ENCODE measurements at places on chromosomes 2 and 18.

GRCh38 chr2:1586251-1586922 lies 157.9 kb downstream of the PXDN start:
- DNase-seq = no peak

- no peak for DNase-seq
Measured at GRCh38 chr18:58350526-58350925, 278.4 kb downstream of the ALPK2 start.

GRCh38 chr2:73638429-73638828 lies 3.8 kb downstream of the NAT8 start:
- DNase-seq = no peak

DNA sequence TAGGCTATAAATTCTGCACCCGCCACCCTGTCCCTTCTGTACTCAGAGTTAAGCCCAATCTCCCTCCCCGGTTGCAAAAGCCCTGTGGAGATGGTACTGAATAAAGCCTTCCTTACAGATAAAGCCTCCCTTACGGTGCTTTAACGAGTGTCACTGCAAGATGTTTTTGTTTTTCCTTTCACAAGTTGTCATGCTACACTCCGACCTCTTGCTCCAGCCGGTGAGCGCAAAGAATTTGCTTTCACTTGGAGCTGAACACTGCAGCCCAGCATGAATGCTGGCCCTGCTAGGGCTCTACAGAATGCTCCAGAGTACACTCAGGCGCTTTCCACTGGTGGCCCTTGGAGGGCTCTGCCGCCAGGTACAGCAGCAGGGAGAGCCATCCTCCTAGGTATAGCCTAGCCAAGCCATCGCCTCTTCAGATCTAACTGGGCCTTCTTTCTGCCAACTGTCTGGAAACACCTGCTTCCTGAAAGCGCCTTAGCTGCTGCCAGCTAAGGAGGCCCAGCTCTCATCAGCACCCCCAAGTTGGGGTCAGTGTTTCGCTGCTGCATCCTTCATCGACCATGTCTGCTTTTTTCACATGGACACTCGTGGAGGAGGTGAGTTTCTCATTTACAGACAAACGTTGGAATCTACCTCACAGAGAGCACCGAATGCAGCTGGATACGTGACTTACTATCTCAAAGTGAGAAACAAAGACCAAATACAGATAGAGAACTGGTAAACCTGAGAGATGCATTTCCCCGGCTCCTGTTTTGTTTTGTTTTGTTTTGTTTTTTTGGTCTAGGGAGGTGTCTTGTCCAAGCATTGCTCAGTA lies 13.4 kb upstream of the CREG2 start:
- no peak for DNase-seq

GRCh38 chr2:234939576-234939975 lies 12.2 kb upstream of the SH3BP4 start:
- no peak for DNase-seq

DNA sequence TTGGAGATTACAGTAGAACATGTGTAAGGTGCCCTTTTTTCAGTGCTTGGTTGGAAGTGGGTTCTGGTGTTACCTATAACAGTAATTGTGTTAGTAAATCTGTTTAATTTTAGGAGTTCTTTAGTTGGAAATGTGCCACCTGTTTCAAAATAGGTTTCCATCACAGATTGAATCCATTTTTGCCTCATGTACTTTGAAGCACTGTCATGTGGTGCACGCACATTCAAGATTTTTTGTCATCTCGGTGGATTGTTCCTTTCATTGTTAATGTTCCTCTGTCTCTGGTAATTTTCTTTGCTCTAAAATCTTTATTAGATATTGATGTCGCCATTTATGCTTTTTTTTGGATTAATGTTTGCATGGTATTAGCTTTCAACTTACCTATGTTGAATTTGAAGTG lies 1.3 kb downstream of the ATP9B start:
- DNase-seq = no peak

DNA sequence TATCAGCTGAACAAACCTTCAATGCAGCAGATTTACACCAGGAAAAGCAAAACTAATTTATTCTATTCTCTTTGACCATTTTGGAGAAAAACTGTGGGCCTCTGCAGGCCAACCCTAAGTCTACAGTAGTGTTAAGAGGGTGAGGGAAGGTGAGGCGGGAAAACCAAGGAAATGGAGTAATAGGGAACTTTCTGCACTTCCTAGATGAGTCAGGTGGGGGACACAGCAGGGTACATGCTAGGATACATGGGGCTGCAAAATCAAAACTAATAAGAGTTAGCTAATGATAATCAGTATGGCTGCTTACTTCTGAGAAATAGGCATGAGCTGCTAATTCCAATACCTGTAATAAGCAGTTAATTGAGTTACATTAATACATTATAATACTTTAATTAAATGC lies 66.0 kb upstream of the PGAP1 start:
- DNase-seq = no peak

DNA sequence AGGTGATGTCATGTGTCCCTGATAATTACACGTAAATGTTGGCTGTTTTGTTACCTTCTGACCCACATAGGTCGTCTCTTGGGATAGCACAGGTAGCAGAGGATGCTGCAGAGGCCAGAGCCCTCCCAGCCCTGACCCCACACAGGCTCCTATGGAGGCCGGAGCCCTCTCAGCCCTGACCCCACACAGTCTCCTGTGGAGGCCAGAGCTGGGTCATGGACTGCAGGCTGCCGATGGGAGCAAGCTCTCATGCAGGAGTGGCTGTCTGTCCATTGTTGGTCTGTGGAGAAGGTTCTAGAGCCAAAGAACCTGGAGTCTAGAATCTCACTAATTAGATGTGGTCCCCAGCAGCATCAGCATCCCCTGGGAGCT lies 155.5 kb downstream of the LDLRAD4 start:
- DNase-seq = no peak
